COLO829 (cell line): ENCODE measurements at places on chromosomes 2 and 18.

- no peak for DNase-seq
These were observed 107.5 kb downstream of the COLEC12 start for GRCh38 chr18:392928-393573.

DNA sequence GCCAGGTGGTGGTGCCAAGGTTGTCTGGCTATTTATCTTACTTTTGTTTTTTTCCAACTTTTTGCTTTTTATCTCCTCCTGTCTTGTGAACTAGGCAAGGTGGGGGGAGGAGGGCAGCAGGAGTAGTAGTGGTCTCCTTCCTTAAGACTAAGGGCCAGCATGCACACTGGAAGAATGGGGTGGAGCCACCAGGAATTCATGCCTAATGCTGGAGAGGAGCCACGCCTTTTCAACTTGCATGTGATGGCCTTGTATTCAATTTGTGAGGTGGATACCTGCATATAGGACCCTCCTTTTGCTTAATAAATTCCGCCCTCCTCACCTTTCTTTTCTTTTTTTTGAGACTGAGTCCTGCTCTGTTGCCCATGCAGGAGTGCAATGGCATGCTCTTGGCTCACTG lies 37.6 kb upstream of the CLASP1 start:
- DNase-seq: no peak

DNA sequence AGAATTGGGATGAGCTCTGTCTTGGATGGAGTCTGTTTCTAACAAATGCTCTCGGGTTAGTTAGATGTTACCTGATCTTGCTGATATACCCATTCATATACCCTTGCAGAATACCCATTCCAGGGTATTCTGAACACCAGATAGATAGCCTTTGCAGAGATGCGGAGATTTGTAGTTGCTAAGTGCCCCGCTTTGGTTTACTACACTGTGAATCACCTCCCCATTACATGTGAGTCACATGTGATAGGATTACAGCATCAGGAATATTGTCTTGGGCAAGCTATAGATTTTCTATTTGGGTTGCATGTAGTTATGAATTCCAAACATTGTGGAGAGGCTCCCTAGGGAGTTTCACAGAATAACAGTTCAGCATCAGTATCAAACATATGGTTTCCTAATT lies 3.8 kb downstream of the VSNL1 start:
- DNase-seq: no peak

GRCh38 chr2:194103941-194104659 lies 1552.9 kb upstream of the SLC39A10 start:
- DNase-seq: no peak

- no peak for DNase-seq
These were observed 346.5 kb upstream of the ETAA1 start for GRCh38 chr2:67050622-67051021.

- DNase-seq: no peak
These were observed 73.4 kb downstream of the CDCA7 start for GRCh38 chr2:173427887-173428668.

DNA sequence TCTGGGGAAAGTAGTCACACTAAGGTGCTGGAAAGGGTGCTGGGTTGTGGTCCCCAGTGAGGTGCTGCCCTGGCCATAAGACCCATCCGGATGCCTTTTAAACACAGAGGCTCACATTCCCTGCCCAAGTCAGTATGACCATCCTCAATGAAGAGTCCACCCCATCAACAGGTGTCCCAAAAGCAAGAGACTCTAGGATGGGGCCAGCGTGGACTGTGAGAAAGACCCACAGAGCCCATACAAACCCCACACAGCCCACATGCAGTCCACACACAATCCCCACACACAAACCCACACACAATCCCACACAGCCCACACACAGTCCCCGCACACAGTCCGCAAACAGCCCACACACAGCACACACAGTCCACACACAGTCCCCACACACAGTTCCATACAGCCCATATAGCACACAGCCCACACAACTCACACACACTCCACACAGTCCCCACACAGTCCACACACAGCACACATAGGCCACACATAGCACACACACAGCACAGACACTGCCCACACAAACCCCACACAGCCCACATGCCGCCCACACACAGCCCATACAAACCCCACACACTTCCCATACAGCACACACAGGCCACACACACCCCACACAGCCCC lies 241.4 kb upstream of the SALL3 start:
- DNase-seq: no peak

DNA sequence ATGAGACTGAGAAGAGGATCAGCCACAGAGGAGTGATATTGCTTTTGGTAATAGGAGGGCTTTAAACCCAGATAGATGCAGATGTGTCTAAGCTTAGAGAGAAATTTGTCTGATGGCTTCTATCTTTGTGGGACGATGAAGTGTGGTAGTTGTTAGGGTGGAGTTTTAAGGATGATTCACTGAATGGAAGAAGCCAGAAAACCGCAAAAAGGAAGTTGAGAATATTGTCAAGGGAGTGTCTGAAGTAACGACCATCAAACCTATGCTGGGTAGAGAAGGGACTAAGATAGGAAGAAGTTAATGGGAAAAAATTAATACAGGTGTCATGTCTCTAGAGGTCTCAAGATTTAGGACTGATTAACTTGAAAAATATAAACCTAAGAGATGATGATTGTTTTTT lies 195.6 kb upstream of the MC4R start:
- DNase-seq: no peak

- no peak for DNase-seq
These were observed 117.9 kb downstream of the KCNH7 start for GRCh38 chr2:162720559-162721271.

GRCh38 chr18:12745095-12745795 lies 42.4 kb downstream of the PSMG2 start:
- no peak for DNase-seq

DNA sequence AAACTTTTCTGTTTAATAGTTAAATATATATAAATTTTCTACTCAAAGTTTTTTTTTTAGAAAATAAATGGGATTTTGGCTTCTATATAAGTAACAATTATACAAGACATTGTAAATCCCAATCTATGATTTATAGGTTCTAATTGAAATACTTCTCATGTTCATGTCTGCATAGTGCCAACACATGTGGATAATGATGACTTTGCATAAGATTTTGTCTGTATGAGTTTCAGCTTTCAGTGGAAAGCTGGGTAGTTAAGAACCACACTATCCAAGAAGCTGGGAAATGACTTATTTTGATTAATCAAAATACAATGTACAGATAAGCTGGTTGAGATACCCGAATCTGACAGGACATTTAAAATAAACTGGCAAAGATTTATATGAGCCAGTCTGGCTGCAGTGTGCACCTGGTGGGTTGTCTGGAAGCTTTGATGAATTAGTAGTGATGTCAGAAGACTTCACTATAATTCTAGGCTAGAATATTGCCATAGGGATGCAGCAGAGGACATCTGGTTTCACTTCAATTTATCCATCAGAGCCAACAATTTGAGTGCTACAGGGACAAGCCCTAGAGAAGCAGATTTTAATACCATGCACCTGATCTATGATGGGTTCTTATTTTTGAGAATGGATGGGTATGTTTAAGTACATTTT lies 45.4 kb downstream of the EML6 start:
- DNase-seq: no peak

DNA sequence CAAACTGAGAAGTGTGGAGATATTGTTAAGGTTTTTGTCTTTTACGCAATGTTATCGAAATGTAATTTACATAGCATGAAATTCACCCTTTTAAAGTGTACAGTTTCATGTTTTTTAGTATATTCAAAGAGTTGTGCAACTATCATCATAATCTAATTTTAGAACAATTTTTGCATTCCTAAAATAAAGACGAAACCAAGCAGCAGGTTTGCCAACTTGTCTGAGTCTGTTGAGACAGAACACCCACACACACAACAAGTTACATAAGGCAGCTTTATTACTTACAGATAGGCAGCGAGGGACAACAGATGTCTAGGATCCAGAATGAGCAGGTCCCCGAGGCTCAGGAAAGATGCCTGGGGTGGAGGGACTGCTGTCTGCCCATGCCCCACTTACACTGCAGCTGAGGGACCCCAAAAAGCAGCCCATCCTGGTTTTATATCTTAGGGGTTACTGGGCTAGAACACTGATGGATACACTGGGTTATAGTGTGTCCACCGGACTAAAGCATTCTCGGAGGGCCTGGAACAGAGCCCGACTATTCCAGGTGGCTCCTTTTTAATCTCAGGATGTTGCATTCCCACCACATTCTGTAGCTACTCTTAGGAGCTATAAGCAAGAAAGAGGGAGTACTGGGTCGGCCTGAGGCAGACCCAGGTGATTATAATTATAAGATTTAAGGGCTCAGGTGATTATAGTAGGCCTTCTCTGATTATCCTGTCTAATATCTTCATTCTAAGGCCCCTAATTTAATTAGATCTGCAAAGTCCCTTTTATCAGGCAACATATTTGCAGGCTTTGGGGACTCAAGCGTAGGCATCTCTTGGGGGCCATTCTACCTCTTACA lies 150.2 kb upstream of the DOK6 start:
- no peak for DNase-seq

GRCh38 chr2:74756356-74756890 lies 77.5 kb upstream of the HK2 start:
- DNase-seq: no peak

GRCh38 chr2:175057078-175057685 lies 52.0 kb upstream of the CHN1 start:
- DNase-seq: no peak

- DNase-seq: peak; percentile 35
These were observed 1889.7 kb upstream of the CELF4 start for GRCh38 chr18:39455285-39455684.

DNA sequence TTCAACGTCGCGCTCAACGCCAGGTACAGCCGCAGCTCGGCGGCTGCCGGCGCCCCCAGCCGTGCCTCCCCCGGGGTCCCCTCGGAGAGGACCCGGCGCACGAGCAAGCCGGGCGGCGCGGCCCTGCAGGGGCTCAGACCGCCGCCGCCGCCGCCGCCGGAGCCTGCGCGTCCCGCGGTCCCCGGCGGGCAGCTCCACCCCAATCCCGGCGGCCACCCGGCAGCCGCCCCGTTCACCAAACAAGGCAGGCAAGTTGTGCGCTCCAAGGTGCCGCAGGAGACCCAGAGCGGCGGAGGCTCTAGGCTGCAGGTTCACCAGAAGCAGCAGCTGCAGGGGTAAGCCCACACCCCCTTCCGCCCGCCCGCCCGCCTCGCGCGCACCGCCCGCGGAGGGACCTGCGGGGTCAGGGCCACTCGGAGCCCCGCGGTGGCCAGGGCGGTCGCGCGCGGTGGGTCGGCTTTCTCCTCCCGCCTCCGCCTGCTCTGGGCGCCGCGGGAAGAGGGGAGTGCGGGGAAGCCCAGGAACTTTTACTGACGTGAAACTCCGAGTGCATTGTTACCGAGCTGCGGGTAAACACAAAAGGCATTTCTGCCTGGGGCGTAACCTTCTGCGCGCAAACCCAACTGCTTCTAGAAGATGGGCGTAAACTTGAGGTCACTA lies 861 bp downstream of the LTBP1 start:
- DNase-seq: no peak

DNA sequence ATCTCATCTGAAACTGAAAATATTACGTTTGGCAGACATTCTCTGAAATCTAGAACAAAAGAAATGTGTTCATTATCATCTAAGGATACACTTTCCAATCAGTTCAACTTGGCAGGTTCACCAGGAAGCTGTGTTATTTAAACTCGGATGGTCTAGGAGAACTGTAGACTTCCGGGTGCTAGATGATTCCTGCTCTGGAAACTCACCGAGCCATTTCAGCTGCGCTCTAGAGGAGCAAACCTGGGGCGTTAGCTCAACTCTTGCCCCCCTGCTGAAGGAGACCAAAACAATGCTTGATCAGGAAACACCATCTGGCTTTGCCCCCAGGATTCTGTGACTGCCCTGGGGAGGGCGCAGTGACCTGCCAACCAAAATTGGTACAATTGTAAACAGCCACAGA lies 22.9 kb downstream of the MLPH start:
- DNase-seq: no peak

- DNase-seq: peak; percentile 74
These were observed 123.3 kb downstream of the LTBP1 start for GRCh38 chr2:33069894-33070651.

- no peak for DNase-seq
These were observed 295.5 kb downstream of the ZNF521 start for GRCh38 chr18:25056429-25056828.

DNA sequence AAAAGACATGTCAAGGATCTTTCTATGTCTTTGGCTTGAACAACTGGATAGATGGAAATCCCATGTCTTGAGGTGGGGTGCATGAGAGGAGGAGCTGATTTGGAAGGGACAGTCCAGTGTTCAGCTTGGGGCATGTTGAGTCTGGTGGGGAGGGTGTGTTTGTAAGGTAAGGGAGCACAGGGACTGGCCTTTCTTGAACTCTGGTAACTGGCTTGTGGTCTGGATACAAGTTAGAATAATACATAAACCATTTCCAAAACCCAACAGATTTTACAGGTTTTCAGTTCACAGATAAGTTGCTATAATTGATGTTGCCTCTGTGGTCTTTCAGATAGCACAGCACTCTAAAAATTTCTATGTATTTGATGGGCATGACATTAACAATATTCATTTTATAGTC lies 24.2 kb downstream of the RHBDD1 start:
- no peak for DNase-seq

- DNase-seq: no peak
These were observed 105.2 kb upstream of the TFCP2L1 start for GRCh38 chr2:121390082-121390692.

DNA sequence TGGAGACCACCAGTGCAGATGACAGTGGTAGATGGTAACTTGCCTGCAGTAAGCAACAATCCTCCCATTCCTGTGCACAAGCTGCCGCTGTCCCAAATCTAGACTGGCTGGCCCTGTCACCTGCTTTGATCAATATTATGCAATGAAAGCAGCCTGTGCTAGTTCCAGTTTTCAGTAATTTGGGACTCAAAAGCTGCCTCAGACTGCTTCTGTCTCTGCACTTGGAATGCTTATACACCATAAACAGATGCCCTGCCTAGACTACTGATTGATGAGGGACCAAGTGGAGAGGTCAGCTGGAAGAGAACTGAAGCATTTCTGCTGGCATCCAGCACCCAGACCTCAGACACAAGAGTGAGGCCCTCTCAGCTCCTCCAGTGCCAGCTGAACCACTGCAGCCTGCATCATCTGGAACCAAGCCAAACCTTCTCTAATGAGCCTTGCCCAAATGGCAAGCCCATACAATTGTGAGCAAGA lies 24.9 kb downstream of the CCBE1 start:
- no peak for DNase-seq

- DNase-seq: no peak
These were observed 42.3 kb downstream of the TRAF3IP1 start for GRCh38 chr2:238362626-238363025.

DNA sequence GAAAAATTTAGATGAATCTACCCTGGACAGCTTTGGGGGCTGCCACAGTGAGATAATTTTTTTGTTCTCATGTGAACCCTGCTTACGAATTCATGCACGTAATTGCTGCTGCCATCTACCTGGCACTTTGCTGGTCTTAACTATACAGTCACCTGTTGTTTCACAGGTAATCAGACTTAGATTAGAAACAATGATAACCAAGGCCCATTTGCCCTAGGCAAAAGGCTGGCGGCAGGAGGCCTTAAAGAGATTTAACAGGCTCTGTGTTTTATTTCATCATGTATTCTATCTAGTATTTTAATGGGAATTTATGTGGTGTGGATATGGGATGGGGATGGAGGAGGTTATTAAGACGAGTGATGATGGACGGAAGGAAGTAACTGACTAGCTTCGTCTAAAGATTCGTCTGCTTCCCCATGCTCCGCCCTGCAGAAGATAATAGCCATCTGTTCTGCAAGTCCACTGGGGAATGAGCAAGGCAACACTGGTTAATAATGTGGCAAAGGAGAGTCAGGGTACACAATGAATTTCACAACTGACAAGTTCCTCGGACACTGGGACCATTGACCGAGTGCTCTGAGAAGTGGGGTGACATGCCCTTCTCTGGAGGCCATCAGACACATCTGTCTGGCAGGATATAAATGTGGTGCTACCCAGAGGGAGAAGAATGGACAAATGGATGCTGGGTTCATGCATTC lies 291.8 kb upstream of the TNP1 start:
- DNase-seq: peak; percentile 71
